ENCODE measurements at places on chromosomes 12 and 14.

DNA sequence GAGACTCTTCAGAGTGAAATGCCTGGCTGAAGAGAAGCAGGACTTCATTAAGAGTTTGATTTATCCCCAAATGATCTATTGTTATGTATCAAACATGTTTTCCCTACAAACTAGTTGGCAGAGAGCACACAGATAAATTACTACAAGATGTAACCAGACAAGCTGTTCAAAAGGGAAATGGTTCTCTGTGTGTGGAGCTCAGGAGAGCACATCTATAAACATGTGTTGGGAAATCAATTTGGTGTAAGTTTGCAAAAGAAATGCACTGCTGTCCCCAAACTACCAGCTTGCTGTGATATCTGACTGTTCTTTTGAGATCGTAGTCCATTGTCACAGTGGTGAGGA lies 159.2 kb downstream of the PAH start:
- no peak for DNase-seq

DNA sequence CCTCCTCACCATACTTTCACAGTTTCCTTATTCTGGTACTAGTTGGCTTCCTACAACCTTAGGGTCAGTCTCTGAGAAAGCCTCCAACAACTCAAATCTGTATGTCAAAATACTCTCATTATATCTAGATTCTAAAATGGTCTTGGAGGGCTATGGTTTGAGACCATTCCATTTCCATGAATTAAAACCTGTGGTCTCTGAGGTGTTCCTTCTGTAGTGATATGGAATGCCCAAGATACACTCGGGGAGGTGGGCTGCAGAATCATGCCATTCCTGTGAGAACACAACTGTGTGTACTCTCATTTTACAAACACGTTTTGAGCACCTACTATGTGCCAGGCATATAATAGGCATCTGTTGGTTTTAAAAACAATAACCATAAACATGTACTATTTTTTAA lies 74.0 kb downstream of the FERMT2 start:
- DNase-seq: no peak

DNA sequence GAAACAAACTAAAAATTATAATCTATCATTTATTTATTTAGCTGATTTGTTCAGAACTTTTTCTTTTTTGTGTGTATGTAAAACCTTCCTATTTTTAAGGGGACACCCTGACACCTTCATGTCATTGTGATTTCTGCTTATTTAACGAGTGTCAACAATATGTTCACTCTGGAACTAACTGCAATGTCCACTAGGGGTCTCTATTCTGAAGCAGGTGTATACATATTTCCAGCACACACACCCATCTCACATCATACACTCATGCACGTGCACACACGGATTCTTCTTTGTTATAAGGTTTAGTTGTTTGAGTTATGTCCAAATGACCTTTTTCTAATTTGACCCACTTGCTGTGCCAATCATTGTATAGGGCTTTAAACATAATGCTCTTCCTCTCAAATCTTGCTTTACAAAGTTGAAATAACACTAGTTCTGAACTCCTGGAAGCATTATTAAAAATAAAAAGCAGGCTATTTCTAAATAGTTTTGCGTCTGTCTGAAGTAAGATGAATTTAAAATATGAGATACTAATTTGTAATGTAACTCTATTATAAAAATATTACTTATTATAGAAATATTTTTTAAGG lies 15.5 kb downstream of the E2F7 start:
- peak; percentile 16 for DNase-seq

DNA sequence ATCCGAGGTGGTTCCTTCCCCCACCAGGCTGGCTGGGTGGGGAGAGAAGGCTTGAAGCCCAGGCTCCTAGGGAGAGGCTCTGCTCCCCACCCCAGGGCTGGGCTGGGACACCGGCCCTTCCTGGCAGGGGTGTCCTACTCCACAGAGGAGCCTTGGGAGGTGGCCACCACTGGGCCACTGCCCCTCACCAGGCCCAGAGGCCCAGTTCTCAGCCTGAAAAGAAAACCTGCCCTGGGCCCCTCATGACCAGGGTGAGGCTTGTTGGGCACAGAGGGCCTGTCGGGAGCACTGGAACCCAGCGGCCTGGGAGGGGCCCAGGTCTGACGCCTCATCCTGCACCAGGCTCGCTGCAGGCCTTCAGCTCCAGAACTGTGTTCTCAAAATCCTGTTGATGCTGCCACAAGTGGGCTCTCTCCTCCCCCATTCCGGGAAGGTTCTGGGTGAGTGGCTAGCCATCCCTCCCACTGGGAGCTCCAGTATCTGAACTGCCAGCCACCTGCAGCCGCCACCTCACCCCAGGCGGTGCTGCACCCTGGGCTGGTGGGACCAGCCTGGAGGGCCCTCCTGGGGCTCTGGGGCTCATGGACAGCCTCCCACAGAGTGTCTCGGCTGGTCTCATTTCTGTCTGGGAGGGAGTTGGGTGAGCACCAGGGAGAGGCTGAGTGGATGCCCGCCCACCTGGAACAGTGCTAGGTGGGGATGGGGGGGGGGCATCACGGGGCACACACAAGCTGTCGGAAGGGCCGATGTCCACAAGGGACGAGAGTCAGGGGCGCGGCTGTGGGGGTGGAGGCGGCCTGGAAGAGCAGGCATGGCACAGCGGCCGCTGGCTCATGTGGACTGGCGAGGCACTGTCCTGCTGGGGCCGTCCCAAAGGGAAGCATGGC lies 11.8 kb downstream of the BAG5 start:
- DNase-seq: no peak

DNA sequence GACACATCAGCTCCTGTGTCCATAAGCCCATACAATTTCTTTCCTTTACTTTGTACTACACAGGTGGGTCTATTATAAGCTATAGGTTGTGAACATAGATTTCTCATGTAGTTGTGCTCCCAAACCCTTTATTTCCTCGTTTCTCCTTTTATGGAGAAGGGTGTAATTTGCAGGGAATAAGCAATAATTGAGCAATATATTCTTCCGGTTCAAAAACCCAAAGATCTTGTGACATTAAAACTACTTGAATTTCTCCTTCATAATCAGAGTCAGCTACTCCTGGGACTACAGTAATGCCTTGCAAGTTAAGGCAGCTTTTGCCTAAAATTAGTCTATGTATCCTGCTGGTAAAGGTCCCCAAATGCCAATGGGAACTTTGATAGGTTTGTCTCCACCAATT lies 19.1 kb upstream of the MAPKAPK5 start:
- no peak for DNase-seq

GRCh38 chr12:113803759-113804140 lies 162.4 kb downstream of the RBM19 start:
- DNase-seq: no peak

Measured in hindlimb muscle (tissue), 1 donor.